Fibroblast of upper back skin (primary cell): ENCODE measurements at places on chromosomes 7 and 10.

- DNase-seq, result no peak
These were observed 1.1 kb downstream of the ODAD2 start for GRCh38 chr10:27997865-27998177.

GRCh38 chr7:47100817-47101435 lies 481.0 kb downstream of the TNS3 start:
- DNase-seq, result peak; percentile 60

- no peak for DNase-seq
These were observed 108.2 kb downstream of the OSBPL3 start for GRCh38 chr7:24871770-24872169.

- no peak for DNase-seq
These were observed 43.2 kb downstream of the PPP1R3C start for GRCh38 chr10:91589658-91590035.

GRCh38 chr10:69650589-69651261 lies 20.7 kb downstream of the FAM241B start:
- DNase-seq, result no peak

DNA sequence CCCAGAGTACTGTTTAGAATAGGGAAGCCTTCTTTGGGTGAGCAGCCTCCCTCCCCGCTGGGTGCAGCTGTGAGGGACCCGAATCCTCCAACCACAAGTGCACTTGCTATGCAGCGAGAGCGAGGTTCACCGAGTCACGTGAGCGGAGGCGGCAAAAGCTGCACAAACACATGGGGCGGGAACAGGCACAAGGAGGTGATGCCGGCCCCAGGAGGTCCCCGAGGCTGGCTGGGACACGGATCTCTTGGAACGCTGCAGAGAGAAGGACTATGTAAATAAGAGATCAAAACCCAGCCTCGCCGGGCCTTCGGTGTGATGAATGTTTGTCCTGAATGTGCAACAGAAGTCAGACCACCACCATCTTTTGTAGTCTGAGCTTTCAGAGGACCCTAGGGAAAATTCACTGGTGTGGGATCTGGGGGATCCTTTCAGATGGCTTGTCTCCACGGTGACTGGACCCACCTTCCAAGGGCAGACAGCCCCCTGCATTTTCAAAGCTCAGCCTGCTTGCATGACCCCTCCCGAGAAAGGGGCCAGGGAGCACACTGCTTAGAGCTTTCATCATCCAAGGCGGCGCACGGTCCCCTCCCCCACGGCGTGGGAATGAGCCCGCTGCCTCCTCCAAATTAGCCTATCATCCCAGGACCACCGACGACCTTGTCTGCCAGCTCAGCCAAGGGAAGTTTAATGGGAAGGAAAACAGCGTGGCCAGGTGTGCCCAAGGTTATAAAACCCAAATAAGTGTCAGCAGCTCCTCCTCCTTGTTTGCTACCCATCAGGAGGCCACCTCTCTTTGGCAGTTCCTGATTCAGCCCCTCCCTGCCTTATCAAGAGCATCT lies 327.7 kb downstream of the CXCL12 start:
- no peak for DNase-seq

- peak; percentile 2 for DNase-seq
These were observed 108.0 kb downstream of the SDK1 start for GRCh38 chr7:3408814-3409595.

DNA sequence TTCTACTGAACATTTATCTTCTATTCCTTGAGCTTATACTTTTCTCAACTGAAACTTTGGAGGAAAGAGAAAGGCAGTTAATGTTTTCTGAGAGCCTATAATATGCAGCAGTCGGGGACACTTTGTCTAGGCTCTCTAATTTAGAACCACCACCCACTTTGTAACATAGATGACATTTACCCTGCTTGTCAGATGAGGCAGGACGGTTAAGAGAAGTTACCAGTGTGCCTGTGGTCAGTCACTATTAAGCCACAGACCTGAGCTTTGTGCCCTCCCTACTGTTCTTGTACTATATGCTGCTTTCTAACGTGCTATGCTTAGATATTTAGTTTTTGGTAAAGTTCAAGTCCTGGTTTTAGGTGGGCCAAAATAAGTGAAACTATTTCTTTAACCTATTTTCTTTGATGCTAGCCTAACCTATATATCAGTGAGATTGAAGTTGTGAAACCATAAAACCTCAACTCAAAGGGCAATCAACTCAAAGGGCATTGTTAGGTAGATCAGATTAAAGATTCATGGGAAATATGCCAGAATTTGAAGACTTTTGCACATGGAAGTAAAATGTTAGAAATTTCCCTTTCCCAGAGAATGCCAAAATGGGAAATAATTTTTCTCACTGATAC lies 156.5 kb upstream of the AGR3 start:
- DNase-seq, result no peak

GRCh38 chr7:29281782-29282541 lies 87.4 kb downstream of the CHN2 start:
- peak; percentile 45 for DNase-seq

DNA sequence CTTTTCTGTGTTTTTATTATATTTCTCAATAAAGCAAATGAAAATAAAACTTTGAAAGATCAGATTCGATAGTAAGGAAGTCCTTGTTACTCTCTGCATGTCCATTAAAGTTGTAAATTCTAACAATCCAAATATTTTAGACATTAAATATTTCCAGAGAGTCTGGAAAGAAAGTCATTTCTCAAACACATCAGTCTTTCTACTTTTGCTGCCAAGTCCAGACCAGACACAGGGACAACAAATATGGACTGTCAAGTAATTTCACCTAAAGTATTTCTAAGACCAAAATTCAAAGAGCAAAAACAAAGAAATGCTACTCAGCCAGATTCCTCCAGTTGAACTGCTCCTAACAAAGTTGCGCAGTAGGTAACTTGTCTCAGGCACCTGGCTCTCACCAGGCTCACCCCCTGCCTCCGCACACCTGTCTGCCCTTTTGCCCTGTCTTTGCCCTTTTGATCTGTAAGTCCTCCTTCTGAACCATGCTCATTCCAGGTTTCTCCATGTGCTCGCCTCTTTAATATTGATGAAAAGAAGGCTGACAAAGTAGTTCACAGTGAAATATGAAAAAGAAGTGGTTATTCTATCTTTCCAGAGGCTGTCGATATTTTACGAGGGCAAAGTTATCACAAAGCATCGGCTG lies 300.5 kb downstream of the C7orf25 start:
- no peak for DNase-seq

- no peak for DNase-seq
These were observed 3.2 kb upstream of the CDHR1 start for GRCh38 chr10:84191106-84191505.

DNA sequence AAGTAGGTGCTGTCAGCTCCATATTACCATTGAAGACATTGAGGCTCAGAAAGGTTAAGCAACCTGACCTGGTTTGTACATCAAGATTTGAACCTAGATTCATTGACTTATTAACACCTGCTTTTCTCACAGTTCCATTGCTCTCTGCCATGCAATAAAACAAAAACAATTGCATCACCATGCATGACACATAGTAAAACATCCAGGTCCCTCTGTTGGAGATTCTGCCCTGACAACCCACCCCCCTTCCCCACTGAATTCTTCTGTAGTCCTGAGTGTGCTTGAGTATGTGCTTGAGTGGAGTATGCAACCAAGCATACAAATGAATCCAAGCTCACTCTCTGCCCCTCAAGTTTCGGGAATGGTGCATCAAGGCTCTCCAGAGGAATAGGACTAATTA lies 6.0 kb upstream of the LMBR1 start:
- DNase-seq, result no peak

DNA sequence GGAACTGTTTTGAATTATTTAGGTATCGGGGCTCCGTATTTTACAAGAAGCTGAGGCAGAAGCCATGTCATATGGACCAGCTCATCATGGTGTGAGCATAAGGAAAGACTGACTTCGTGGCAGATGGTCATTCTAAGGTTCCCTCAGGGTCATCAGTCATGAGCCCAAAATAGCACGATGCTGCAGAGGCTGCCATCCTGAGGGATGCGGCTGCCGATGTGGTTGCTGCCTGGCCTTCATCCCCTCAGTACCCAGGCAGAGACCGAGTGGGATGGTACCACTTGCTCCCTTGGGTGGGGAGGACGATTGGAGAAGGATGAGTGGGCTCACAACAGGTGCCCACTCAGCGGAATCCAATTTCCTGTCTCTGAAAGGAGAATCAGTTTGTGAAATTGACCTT lies 490.3 kb downstream of the SDK1 start:
- no peak for DNase-seq

DNA sequence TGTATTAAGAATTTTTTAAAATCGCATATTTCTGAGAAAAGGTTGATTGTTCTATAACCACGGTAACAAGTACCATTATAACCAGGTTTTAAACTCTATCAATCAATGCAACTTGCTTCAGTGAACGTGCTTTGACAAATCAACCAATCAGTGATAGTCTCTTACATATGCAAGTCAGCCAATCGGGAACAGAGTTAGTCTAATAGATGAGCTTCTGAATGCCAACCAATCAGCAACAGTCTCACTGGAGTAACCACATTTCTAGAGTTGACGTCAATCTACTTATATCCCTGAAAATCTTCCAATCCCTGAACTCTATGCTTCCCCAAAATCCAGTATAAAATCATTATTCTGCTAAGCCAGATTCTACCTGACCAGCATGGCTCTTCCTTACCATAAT lies 44.7 kb upstream of the TRUB1 start:
- DNase-seq, result no peak

GRCh38 chr7:50706469-50706937 lies 76.2 kb downstream of the GRB10 start:
- DNase-seq, result no peak

- no peak for DNase-seq
These were observed 231.2 kb downstream of the EXOC4 start for GRCh38 chr7:133484086-133484485.

- no peak for DNase-seq
These were observed 26.0 kb upstream of the PRLHR start for GRCh38 chr10:118621304-118621942.

GRCh38 chr7:102875700-102876295 lies 37.0 kb upstream of the LRRC17 start:
- DNase-seq, result peak; percentile 99

DNA sequence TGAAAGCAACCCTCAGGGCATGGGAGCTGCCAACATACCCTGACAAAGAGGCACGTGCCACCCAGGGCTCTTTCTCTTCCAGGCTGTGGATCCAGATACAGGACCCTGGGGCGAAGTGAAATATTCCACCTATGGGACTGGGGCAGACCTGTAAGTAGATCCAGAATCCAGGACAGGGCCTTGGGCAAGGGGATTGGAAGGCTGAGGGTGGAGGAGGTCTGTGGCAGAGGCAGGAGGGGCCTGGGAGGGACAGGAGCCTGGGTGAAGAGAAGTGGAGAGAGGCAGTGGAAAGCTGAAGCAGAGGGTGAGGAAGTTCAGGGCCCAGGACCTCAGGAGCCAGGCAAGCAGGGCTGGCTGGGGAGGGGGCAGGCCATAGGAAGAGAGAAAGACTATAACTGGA lies 13.8 kb downstream of the LRIT2 start:
- no peak for DNase-seq

- no peak for DNase-seq
These were observed 27.1 kb downstream of the DUSP5 start for GRCh38 chr10:110524859-110525232.

GRCh38 chr7:14551310-14551709 lies 351.2 kb downstream of the DGKB start:
- no peak for DNase-seq

GRCh38 chr10:109432281-109432680 lies 491.0 kb downstream of the XPNPEP1 start:
- no peak for DNase-seq

GRCh38 chr10:124917428-124918190 lies 24.3 kb upstream of the ZRANB1 start:
- peak; percentile 18 for DNase-seq

DNA sequence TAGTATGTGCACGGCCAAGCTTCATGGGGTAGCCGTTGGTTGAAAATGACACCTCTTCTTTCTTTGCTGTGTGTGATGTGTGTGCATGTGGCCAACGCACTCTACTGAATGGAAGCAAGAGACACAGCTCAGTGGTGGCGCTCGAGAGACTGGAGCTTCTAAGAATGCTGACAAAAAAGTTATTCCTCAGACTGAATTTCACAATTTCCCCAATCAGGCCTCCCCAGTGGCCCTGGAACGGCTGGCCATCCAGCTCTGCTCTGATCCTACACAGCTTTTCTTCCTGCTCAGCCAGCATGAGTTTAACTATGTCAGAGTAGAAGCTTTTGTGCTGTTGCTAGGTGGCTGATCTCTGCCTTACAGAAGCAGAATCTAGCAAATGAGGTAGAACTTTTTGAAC lies 186.7 kb upstream of the PLXDC2 start:
- peak; percentile 70 for DNase-seq

GRCh38 chr7:25399000-25399750 lies 170.9 kb upstream of the NPVF start:
- no peak for DNase-seq

DNA sequence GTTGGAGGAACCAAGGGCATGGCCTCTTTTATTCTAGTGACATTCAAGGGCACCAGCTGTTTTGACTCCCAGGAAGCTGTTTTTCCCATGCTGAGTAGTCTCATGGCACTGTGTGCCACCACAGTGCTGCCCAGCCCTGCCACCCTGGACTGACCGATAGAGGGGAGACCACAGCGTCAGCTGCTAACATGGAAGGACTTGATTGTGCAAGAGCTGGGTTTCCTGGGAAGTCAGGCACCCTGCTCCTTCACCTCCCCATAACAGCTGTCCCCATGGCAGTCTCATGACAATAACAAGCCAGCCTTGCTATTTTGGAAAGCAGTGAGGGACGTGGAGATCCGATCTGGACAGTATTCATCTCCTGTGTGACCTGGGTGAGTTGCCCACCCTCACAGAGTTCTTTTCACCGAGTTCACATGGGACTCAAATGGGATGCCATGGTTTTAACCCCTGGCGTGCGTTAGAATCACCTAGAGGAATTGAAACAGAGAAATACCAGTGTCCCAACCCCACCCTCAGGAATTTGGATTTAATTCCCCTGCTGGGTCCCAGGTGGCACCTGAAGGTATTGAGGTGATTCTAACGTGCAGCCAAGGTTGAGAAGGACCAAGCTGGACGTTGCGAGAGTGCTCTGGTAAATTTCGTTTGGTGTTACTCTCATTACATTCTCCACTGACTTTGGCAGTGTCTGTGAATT lies 174.8 kb downstream of the CELF2 start:
- DNase-seq, result no peak

DNA sequence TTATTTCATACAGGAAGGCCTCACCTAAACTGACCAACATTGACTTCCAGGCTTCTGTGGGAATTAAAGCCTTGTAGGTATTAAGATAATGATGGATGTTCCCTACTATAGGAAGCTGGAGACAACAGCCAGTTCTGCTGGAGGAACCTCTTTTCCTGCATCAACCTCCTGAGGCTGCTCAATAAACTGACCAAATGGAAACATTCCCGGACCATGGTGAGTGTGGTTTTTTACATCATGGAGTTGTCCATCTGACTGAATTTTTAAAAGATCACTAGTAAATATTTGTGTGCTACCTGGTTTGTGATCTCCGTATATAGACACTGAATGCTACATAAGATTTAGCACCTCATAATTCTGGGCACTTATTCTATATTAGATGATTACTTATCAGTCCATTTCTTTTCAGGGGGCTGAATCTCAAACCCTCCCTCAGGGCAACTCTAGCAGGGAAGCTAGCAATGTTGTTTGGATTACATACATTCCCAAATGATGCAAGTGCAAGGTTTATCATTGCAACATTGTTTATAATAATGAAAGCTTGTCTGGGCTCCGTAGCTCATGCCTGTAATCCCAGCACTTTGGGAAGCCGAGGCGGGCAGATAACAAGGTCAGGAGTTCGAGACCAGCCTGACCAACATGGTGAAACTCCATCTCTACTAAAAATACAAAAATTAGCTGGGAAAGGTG lies 21.5 kb upstream of the SMKR1 start:
- no peak for DNase-seq

- DNase-seq, result no peak
These were observed 110.8 kb upstream of the GALNT17 start for GRCh38 chr7:71021131-71021530.
